ENCODE measurements at places on chromosomes 5 and 9.

DNA sequence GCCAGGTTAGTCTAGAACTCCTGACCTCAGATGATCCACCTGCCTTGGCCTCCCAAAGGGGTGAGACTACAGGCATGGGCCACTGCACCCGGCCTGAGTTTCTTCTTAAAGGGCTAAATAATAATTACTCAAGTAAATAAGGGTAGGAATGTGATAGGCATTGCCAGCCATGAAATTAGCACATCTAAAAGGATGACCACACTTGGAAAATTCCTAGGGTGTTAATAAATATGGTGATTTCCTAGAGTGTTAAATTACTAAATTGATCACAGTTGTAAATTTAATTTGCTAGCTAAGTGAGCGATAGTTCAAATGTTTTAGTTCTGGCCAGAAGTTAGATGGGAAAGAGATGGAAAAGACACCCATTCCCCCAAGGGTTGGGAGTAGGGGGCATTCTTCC, 53.4 kb downstream of the UBAP1 start:
- no peak for DNase-seq

- DNase-seq: no peak
Measured at GRCh38 chr5:78667461-78668103, 19.0 kb upstream of the LHFPL2 start.

DNA sequence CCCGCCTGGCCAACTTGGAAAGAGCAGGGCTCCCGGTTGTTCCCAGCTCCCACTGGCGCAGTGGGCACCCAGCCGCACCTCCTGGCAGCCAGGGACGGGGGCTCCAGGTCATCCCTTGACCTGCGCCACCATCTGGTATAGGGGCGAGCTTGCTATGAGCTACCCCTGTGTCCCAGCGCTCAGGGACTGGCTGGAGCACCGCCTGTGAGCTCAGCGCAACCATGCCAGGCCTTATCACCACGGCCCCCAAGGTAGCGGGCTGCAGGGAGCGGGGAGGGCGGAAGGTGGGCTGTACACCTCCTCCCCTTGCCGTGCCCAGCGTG, 15.4 kb upstream of the RASA1 start:
- no peak for DNase-seq

DNA sequence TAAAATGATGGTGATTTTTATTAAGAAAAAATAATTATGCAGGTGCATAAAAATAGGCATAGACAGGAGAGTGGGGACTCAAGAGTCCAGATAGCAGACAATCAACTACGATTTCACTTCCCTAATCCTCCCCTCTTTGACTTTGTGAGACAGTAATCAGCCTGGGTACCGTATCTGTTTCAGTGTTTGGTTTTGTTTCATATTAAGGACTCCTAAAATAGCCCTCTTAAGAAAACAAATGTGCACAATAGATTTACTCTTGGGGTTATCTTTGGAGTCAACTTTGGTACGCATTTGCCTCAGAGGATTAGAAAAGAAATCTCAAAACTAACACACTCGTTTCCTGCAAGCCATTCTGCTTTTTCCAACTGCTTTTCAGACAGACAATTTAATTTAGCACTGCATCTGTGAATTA, 96.3 kb downstream of the ZNF608 start:
- no peak for DNase-seq

GRCh38 chr5:123066016-123066415, 23.0 kb upstream of the PRDM6 start:
- no peak for DNase-seq
